Stimulated activated naive B cell treated with anti-CD40 and anti-IgM and Interleukin-4, amounts not matched to agents 10 μg/mL and 1 μg/mL and 100 μg/mL, for 72 hours (primary cell): ENCODE measurements at places on chromosomes 1 and 21.

DNA sequence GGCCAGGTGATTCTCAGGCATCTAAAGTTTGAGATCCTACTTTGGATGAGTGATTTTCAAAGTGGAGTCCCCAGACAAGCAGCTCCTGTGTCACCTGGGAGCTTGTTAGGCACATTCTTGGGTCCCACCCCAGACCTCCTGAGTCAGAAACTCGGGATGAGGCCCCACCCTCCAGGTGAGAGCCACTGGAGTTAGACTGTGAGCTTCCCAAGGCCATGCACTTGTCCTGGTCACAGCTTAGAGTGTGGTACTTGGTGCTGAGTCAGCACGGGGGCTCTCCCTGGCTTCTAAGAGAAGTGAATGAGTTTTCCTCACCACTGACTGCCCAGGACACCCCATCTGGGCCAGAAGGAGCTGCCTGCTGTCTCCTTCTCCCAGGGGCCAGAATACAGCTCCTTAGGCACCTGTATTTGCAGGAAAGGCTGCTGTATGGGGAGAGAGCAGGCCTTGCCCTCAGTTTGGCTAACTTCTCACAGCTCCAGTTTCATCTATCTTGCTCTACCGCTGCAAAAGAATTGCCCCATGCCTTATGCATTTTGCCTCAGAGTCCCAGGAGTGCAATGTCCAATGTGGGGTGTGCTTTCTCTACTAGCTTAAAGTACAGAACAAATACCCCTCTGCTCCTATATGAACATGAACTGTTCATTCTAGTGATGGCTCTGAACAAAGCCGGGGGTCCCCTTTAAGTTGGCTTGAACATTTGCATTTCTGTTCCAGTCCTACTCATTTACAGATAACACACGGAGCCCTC, 98.1 kb downstream of the PSMG1 start:
- no peak overlapping the region for H3K4me3 ChIP-seq
- H3K27me3 ChIP-seq = peaks cover 15% of the 10 kb centered on the region
- H3K27ac ChIP-seq = no peak overlapping the region
- no peak for DNase-seq

GRCh38 chr1:151157067-151157531, 650 bp downstream of the TNFAIP8L2 start:
- H3K27ac ChIP-seq = peak overlapping the region; percentile 98
- peaks cover 55% of the 10 kb centered on the region for H3K4me1 ChIP-seq
- H3K27me3 ChIP-seq = no peaks in the 10 kb centered on the region
- no peak for DNase-seq
- H3K36me3 ChIP-seq = peaks cover 23% of the 10 kb centered on the region

DNA sequence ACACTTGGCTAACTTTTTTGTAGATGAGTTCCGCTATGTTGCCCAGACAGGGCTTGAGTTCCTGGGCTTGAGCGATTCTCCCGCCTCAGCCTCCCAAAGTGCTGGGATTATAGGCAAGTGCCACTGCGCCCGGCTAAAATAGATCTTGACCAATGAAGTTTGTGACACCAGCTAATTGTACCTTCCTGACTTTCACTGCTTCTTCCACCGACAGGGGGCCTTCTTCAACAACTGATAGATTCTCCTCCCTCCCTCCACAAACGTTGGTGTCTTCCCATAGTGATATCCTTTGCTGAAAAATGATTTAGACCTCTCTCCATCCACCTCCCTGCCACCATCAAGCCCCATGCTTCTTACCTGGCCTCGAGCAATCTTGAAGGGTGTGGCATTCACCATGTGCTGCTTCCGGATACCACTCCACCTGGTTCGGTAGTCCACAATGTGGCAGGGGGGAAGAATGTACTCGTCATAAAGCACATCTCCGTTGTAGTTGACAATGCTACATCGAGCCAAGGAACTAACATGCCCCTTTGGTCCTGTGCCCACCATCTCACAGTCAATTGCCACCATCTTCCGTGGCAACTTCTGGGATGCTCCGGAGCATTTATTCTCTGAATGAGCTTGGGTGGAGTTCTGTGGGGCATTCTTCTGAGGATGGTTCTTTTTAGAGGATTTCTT, 1.6 kb upstream of the METTL25B start:
- no peak for DNase-seq
- H3K4me1 ChIP-seq = peaks cover 37% of the 10 kb centered on the region
- H3K4me3 ChIP-seq = no peak overlapping the region
- H3K27me3 ChIP-seq = no peaks in the 10 kb centered on the region

GRCh38 chr1:171403393-171403792, 81.9 kb upstream of the PRRC2C start:
- no peak for DNase-seq
- peaks cover 18% of the 10 kb centered on the region for H3K27me3 ChIP-seq
- no peaks in the 10 kb centered on the region for H3K4me1 ChIP-seq
- H3K27ac ChIP-seq = no peak overlapping the region
- H3K4me3 ChIP-seq = no peak overlapping the region
